ENCODE measurements at places on chromosomes 16 and 17. TPM values are rescaled to one million over a fixed set of nuclear protein-coding genes. Genes with fewer than 3 reads are reported as not detected.
A peak's percentile ranks its signal among the peaks of the same experiment; 100 is the strongest.

DNA sequence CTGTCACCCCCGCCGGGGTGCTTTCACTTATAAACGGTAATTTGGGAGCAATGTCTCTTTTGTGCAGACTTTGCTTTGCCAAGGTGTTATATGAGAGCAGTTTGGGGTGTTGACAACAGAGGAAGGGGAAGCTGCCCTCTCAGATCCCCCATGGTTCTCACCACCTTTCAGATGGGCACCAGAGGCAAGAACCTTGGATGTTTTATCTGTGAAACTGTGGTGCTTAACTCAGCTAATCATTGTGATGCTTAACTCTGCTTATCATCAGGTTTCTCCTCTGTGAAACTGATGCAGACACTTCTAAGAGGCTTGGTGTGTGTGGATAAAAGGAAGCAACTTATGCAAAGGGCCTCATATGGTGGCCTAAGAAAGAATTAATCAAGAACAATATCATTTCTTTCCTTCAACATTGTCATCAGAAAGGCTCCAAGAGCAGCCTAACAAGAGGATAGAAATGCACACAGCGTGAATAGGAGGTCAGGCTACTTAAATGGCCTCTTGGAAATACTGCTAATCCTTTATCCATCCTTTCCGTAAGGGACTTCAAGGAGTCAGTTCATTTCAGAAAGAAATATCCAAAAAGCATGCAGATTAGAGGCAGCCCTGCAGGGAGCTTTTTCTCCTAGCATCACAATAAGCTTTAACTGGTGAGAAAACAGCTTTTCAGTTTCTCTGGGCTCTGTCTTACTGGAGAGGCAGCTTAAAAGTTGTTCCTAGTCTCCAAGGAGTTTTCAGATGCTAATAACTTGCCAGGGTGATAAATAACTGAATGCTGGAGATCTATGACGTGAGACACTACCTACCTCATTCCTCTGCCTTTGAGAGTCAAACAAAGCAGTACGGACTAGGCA lies 55.1 kb upstream of the CLEC3A start:
- ATAC-seq: no peak

DNA sequence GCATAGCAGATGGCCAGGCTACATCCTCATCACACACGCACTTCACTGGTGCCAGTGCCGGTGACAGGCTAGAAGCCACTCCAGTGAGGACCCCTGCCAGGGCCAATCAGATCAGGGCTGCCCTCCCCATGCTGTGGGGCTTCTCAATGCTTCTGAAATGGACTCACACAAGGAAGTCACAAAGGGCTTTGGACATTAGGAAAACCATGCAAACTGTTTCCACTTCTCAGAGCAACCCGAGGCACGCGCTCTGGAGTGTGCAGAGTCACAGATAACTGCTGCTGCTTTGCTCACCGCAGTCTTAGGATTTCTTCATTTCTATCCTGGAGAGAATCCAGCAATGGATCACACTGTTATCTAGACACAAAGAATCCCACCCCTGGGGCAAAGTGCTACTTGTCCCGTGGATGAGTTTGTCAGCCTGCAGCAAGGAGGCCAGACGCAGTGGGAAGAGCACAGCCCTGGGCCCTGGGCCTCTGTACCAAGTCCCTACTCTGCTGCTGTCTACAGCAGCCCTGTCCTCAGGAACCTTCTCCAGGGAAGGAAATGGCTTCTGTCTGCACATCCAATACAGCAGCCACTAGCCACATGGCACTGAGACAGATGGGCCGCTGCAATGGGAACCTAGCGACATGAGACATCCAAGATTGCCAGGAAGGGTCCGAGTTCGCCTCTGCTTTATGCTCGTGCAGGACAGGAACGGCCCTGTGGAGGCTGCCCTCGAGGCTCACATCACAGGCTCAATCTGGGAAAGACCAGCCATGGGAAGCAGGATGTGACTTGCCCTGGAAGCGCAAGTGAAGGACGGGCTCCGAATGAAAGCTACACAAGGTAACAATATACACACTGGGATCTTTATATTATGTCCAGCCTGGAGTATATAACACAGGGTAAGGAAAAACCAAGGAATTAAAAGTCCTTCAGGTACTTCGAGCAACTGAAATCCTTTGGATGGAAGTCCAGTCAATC lies 169.3 kb downstream of the ZFHX3 start:
- ATAC-seq: no peak

GRCh38 chr16:63578791-63579190 lies 1542.6 kb upstream of the CDH8 start:
- ATAC-seq: no peak

DNA sequence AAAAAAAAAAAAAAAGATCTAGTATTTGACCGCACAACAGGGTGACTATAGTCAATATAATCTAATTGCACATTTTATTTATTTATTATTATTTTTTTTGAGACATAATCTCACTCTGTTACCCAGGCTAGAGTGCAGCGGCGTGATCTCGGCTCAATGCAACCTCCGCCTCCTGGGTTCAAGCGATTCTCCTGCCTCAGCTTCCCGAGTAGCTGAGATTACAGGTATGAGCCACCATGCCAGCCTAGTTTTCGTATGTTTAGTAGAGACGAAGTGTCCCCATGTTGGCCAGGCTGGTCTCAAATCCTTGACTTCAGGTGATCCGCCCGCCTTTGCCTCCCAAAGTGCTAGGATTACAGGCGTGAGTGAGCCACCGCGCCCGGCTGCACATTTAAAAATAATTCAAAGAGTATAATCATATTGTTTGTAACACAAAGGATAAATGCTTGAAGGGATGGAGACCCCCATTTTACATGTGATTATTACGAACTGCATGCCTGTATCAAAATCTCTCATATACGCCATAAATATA lies 794 bp downstream of the ANKS3 start:
- ATAC-seq: no peak

DNA sequence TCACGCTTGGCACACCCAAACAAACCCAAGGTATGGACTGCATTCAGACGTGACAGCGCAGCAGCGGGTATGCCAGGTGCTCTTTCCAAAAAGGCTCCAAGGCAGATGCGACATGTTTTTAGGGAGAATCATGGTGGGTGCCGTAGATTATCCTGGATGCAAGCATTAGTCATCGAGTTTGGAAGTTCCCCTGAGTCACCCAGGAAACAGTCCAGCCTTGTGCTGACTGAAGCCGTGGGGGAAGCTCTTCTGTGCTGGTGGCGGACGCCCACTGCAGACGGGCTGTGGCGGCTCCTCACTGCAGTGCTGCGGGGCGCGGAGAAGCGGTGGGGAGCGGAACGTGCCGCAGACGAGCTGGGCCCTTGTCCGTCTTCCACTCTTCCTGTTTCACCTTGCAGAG lies 13.9 kb downstream of the JPT2 start:
- ATAC-seq: peak; percentile 63

- no peak for ATAC-seq
Measured at GRCh38 chr17:74424657-74425056, 7.2 kb upstream of the GPRC5C start.

- no peak for ATAC-seq
Measured at GRCh38 chr16:57999971-58000705, at the start of gene ZNF319. ZNF319 (minus strand) TSS chr16:58000672; CDS start chr16:57998265, 2,407 bp downstream.

DNA sequence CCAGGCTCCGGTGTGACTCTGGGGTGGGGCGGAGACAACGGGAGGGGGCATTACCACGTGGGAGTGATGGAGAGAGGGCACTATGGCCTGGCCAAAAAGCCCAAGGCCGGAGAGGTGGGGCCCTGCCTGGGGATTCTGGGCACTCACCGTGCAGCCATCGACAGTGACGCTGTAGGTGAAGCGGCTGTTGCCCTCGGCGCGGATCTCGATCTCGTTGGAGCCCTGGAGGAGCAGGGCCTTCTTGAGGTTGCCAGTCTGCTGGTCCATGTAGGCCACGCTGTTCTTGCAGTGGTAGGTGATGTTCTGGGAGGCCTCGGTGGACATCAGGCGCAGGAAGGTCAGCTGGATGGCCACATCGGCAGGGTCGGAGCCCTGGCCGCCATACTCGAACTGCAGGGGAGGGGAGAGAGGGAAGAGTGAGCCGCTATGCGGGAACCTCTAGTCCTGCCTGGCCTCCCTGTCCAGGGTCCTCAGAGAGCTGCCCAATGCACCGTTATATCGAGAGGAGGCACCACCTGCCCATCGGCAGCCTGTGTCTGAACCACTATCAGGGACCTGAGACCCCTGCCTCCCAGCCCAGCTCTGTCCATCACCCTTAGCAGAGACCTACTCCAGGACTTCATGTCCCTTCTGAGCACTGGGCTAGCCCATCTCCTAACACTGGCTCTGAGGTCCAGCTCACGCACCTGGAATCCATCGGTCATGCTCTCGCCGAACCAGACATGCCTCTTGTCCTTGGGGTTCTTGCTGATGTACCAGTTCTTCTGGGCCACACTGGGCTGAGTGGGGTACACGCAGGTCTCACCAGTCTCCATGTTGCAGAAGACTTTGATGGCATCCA lies 15.6 kb downstream of the COL1A1 start:
- ATAC-seq: no peak

GRCh38 chr16:3732171-3732570 lies 14.8 kb upstream of the TRAP1 start:
- no peak for ATAC-seq

- no peak for ATAC-seq
Measured at GRCh38 chr17:80716986-80717719, 172.5 kb downstream of the RPTOR start.

GRCh38 chr17:70190959-70191805 lies 21.9 kb downstream of the KCNJ2 start:
- peak; percentile 56 for ATAC-seq

DNA sequence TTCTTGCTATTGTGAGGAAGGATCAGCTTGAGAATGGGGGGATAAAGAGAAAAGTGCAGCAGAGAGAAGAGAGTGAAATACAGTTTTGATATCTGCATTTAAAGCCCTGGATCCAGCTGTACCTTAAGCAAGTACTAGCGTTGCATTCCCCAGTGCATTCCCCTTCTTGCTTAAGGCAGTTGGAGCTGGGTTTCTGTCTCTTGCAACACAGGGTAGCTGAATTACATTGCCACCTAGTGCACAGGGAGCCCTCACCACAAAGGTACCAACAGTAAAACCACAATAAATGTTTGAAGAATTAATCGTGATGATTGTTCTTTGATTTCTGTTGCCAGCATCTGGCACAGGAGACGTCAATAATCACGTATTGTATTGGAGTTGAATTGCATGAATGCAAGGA lies 588.7 kb downstream of the RBFOX1 start:
- peak; percentile 37 for ATAC-seq

DNA sequence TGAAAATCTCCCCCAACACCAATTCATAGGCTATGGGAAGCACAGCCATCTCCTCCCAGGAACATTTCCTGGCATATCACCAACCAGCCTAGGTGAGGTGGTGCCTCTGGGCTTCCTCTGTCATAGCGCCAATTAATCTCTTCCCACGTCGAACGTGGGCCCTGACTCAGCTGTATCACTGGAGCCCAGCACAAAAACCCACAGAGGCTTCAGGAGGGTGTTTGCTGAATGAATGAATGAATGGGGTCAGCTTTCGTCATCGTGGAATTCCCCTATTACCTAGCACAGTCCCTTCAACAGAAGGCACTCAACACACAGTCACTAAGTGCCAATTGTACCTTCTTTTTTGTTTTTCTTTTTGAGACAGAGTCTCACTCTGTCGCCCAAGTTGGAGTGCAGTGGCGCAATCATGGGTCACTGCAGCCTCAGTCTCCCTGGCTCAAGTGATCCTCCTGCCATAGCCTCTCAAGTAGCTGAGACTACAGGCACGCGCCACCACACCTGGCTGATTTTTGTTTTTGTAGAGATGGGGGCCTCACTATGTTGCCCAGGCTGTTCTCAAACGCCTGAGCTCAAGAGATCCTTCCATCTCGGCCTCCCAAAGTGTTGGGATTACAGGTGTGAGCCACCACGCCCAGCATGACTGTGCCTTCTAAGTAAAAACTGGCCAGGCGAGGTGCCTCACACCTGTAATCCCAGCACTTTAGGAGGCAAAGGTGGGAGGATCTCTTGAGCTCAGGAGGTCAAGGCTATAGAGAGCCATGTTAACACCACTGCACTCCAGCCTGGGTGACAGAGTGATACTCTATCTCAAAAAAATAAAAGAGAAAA lies 4.1 kb downstream of the ZNF688 start:
- peak; percentile 6 for ATAC-seq

DNA sequence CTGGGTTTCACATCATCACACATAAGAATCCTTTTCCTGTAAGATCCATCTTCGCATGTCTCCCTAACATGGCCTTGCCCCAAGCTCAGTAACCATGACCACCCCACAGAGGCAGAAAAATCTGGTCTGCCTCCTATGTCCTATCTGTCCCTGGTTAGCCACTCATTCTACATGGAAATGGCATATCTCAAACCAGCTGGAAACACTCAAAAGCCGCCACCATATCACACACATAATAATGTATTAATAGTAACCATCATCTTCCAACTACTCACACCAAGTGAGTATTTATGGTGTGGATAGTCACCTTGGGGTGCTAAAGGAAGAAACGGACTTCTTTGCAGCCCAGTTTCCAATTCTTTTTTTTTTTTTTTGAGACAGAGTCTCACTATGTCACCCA lies 11.4 kb downstream of the FAM117A start:
- no peak for ATAC-seq

DNA sequence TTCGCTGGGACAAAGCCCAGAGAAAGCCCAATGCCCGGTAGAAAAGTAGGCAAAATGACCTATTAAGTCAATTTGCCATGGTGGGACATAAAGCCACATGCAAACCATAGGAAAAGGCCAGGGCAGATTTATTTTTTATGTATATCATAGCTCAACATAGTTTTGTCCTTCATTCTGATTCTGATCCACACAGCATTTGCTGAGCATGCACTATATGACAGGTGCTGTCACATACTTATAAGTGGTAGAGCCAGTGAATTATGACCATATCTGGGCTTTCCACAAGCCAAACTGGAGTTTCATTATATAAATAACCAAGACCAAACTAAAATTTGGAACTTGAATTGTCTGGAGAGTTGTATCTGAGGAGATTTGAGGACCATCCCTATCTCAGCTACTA lies 74.3 kb downstream of the CA10 start:
- ATAC-seq: no peak

DNA sequence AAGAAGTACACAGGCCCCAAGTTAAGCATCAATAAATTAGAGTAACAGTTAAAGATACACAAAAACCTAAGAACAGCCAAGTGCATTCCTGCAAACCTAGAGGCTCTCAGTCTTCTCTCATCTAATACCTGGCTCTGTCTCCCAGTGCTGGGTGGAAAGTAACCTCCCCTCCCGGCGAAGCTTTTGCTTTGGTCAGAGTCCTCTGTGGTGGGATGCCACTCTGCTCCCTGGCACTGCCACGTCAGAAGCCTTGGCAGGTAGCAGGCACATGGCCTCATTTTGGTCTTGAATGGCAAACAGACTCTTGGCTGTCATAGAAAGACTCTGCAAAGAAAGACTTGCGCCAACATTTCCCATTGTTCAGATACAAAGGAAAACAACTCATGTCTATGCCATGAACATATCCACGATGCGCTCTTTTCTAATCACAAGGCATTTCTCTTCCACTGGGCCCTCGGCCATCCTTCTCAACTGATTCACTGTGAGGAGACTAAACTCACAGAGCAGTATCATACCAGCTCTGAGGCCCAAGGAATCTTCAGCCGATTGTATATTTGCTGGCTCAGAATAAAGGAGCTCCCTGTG lies 21.2 kb downstream of the MTHFSD start:
- no peak for ATAC-seq

- ATAC-seq: peak; percentile 94
Measured at GRCh38 chr17:7755095-7755890, 37.7 kb downstream of the DNAH2 start.

MT1E gene
- 98.8 TPM for total RNA-seq

ASPA gene
- 0.56 TPM for total RNA-seq

MMP15 gene
- total RNA-seq: 4.6 TPM

DRC3 gene
- 0.56 TPM for total RNA-seq

CCL3 gene
- not detected for total RNA-seq

MYCBPAP gene
- 0.40 TPM for total RNA-seq

SLC22A31 gene
- not detected for total RNA-seq

KIF2B gene
- total RNA-seq: not detected

CCDC200 gene
- not detected for total RNA-seq

ABAT gene
- total RNA-seq: 4.2 TPM

PAQR4 gene
- 11.1 TPM for total RNA-seq

All from esophagus mucosa (tissue), 1 donor.